Stimulated activated CD4-positive, alpha-beta T cell treated with anti-CD3 and anti-CD28 coated beads, Interleukin-15, amount 100 ng/mL, for 1 hour (primary cell): ENCODE measurements at places on chromosomes 13 and 19.

- no peak for DNase-seq
These were observed 8.0 kb upstream of the GARRE1 start for GRCh38 chr19:34246340-34246739.

GRCh38 chr19:46346821-46347571, at the start of gene PPP5C:
TSS of gene PPP5C (plus strand) at chr19:46347087. CDS start at chr19:46347097, 10 bp downstream.
- peak; percentile 80 for DNase-seq

GRCh38 chr13:51643882-51644281, 59.6 kb downstream of the WDFY2 start:
- no peak for DNase-seq

DNA sequence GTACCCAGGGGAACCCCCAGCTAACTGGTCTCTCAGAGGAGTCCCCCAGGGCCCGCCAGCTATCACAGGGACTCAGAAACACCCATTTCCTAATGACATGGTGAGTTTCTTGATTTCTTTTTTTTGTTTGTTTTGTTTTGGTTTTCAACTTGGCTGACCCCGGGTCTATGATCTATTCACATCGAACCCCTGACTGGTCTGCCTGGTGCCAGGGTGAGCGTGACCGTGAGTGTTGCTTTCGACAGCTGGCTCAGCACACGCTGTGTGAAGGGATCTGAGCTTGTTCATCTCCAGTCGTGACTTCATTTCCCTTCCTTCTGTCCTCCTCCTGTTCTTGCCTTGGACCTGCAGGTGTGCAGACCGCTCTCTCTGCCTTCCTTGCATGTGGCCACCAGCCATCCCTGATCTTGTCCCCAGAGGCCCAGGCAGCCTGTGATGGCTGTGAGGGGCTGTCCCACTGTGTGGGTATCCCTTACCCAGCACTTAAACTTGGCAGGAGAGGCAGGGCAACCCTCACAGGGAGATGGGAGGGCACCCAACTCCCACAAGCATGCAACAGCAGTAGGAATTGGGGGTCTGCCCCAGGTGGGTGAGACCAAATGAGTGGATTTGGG, 26.2 kb downstream of the TMEM161A start:
- no peak for DNase-seq

DNA sequence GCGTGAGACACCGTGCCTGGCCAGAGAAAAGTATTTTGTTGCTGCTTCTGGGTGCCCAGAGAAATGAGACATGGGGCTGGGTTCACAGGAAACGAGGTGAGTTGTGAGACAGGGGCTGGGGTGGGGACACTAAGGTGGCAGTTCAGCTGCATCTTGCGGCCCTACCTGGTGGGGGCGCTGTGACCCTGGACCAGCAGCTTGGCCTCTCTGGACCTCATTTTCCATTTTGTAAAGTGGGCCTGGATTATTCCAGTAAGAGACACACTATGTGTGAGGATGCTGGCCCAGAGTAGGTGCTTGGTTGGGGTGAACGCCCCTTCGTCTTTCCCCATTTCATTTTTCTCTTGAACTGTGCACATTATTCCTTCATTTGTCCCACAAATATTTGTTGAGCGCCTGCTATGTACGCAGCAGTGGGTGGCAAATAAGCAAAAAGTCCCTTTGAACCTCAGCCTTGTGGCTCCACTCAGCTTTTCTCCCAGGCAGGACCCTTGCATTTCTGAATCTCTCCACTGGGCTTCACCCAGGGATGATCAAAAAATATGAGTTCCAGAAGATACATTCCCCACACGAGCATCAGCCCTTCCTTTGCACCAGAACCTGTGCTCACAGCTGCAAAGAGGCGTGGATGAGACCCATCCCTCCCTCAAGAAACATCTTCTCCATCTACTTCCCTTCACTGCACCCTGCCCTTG, 26.6 kb upstream of the OR10H1 start:
- no peak for DNase-seq

DNA sequence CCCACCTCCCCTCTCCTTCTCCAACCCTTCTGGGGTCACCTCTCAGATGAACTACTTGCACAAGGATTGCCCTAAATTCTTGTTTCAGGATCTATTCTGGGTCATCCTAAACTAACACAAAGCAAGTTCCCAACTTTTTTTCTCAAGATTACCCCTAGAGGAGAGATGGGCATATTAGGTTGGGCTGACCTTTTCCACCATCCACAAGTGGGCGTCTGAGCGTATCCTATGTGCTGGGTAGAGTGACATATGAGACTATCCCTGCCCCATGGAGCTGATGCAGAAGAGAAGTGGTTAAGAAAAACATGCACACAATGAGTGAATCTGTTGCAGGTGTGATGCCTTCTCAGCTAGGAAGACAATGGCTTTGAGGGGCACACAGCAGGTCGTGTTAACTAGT, 132.7 kb downstream of the CACNA1A start:
- DNase-seq: no peak

GRCh38 chr13:99196466-99197116, 4.1 kb upstream of the UBAC2 start:
- no peak for DNase-seq

GRCh38 chr13:32135056-32135390, 103.4 kb downstream of the FRY start:
- DNase-seq: no peak

DNA sequence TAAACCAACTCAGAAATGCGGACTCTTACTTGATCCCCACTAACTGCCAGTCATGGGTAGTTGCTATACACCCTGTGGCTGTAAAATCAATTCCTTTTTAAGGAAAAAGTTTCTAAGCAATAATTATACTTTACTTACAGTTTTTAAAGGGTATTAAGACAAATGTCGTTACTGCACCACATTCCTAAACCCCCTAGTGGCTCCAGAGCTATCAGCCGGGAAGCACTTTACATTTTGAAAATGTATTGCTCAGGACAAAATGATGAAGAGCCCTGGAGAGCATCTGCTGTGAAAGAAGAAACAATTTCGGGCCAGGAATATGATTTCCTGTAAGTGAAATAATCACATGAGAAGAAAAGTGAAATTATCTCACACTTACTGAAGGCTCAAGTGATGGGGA, 36.7 kb downstream of the DCLK1 start:
- no peak for DNase-seq

GRCh38 chr13:49112782-49113525, 107.2 kb upstream of the MLNR start:
- DNase-seq: no peak

GRCh38 chr19:36772311-36773222, at the start of gene ZNF850:
TSS of gene ZNF850 (minus strand) at chr19:36772807. CDS start at chr19:36762606, 10,201 bp downstream.
- DNase-seq: peak; percentile 82

DNA sequence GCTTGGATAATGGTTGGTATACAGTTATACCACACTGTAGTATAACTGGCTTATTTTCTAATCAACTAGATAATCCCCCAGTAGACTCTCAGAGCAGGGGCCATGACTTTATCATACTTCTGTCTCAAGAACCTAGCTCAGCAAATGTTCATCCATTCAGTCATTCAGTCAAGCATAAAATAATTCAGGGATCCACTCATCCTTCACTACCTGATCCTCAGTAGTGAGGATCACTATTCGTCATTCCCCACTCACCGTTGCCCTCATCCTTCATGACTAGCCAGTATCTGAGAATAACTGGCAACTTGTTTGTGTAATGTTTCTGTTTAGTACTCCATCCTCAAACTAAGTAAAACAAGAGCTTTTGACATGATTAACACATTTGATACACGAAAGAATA, 77.6 kb downstream of the TSC22D1 start:
- DNase-seq: no peak

- DNase-seq: no peak
These were observed 557.2 kb downstream of the KCTD12 start for GRCh38 chr13:76329004-76329403.

- no peak for DNase-seq
These were observed 3.0 kb upstream of the DOCK6 start for GRCh38 chr19:11265177-11265784.

- DNase-seq: no peak
These were observed 242.6 kb downstream of the NDFIP2 start for GRCh38 chr13:79723519-79724024.

DNA sequence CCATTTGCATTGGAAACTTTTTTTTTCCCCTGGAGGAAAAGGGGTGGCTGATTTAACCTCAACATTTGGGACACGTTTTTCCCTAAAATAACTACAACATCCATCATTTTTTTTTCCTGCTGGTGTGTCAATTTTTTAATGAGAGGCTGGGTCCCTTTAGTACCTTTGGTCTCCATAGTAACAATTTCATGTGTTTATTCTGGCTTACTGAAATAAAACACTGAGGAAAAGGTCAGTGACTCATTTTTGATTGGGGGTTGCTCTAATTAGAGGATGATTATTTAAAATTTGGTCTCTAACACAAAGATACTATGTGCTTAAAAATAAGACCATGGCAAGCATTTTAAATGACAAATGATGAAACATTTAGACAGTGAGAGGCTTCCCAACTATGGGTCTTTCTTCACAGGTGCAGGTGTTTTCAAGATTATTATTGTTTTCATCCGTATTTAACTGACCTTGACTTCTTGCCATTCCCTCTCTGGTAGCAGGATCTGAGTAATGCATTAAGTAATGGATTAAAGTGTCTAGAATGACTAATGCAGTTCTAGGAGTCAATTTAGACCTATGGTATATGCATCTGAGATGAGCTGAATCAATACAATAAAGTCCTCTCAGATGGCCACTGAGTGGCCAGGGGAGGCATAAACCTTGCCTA, 406.4 kb downstream of the KCNRG start:
- DNase-seq: no peak

GRCh38 chr19:57099199-57099661, 20.6 kb upstream of the USP29 start:
- DNase-seq: peak; percentile 12

GRCh38 chr19:32631381-32631780, 43.6 kb downstream of the ANKRD27 start:
- no peak for DNase-seq
